ENCODE measurements at places on chromosomes 11 and 22.
A peak's percentile ranks its signal among the peaks of the same experiment; 100 is the strongest.

GRCh38 chr11:91230647-91231046 is 994.0 kb upstream of the FAT3 start:
- DNase-seq, result no peak

GRCh38 chr22:50699756-50700386 is 27.2 kb downstream of the SHANK3 start:
- DNase-seq, result peak; percentile 79

DNA sequence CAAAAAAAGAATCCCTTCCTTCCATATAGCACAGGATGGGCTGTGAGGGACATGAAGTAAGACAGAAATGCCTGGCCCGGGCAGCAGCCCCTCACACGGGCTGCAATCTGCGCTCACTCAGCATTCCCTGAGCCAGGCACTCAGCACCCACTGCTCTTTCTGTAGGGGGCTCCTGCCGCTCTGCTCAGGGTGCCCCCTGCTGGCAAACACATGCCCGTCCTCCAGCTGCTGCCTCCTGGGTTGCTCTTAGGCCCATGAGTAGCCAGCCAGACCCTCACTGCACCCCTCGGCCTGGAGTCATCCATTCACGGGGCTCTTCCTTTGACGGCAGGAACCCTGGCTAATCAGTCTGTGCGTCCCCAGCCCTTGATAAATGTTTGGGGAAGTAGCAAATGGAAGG is 6.9 kb downstream of the MCAT start:
- DNase-seq, result peak; percentile 82

GRCh38 chr22:38927033-38927781 is 30.2 kb upstream of the APOBEC3A start:
- peak; percentile 93 for DNase-seq

DNA sequence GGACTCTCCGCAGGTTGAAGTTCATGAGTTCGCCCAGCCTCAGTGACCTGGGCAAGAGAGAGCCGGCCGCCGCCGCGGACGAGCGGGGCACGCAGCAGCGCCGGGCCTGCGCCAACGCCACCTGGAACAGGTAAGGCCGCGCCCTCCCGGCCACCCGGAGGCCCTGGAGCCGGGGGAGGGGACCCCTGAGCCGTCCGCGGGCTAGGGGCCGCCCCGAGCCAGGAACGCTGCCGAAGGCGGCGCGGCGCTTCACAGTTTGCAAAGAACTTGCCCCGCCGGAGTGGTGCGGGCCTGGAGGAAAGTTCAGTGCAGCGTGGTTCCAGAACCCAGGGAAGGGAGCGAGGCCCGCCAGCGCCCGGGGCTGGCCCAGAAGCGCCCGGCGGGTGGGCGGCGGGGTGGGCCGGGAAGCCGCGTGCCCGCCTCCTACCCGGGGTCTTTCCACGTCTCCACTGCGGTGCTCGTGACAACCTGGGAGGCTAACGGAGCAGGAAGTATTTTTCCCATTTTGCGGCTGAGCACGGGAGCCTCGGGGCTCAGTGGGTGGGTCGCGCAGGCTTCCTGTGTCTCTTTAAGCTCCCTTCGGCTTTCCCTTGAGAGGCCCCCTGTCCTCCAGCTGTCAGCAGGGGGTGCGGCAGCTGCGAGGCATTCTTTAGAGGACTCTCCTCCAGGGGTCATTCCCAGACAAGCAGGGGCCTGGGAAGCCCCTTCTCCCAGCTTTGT is 635 bp downstream of the PRR5 start:
- peak; percentile 83 for DNase-seq

GRCh38 chr11:17974246-17974645 is 38.6 kb downstream of the SERGEF start:
- no peak for DNase-seq

DNA sequence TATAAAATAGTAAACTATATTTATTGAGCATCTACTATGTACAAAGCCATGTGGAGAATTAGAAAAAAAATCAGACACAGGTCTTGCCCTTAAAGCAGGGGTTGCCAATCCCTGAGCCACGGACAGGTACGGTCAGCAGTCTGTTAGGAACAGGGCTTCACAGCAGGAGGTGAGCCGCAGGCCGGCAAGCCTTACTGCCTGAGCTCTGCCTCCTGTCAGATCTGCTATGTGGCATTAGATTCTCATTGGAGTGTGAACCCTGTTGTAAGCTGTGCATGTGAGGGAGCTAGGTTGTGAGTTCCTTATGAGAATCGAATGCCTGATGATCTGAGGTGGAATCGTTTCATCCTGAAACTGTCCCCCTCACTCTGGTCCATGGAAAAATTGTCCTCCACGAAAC is 2.1 kb upstream of the RAG2 start:
- peak; percentile 71 for DNase-seq

GRCh38 chr22:29883045-29883774 is at the start of gene MTMR3:
TSS of gene MTMR3 (plus strand) at chr22:29883174. CDS start at chr22:29971060, 87,886 bp downstream.
- DNase-seq, result peak; percentile 99

GRCh38 chr22:27749597-27750225 is 51.8 kb downstream of the MN1 start:
- peak; percentile 82 for DNase-seq

DNA sequence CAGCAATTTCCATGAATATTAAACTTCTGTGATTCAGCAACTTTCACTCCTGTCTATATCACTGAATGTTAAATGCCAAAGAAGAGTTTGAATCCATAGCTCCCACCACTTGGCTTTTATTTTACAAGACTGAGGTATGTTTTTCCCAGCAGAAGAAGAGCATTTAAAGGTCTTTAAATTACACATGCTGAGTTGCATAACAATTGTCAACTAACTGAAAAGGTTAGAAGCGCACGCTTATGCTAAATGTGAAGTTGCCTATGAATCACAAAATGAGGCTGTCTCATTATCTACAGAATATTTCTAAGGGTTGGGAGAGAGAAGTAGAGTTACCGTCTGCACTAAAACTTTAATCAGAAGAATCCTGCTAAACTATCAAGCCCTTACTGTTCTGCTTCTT is 1086.3 kb downstream of the FAM181B start:
- DNase-seq, result no peak

DNA sequence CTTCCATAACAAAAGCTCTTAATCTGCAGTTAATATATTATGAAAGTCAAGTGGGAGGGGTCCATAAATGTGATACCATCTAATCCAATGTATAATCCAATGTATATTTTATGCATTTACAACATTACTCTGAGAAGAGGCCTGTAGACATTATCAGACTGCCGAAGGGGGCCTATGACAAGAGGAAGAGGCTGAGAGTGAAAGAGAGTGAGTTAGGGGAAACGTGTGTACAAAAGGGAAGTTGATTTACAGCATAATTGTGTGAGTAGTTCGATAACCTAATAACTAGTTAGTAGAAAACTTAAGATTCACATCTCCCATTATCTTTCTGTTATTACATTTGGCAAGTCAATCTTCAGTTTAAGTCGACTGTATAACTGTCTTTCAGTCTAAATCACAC is 86.6 kb downstream of the DDX10 start:
- DNase-seq, result no peak

DNA sequence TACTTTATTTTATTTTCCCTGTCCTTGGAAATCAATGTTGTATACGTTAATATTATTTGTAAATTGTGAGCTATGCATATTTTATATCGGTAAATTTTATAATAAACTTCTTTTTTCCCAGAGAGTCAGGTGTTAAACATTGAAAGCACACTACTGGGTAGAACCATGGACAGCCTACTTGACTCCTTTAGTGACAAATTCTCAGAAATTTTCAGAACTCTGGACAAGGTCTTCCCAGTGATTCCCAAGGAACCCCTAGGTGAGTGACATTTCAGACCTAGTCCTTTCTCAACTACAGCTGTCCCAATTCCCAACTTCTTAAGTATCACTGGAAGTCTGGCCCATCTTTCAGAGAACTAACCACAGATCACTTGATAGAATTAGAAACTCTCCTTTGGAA is 107.2 kb downstream of the RCN1 start:
- no peak for DNase-seq

- peak; percentile 16 for DNase-seq
Observed at GRCh38 chr11:61095021-61095420, 7.3 kb upstream of the CD5 start.

- peak; percentile 8 for DNase-seq
Observed at GRCh38 chr11:34860034-34860433, 56.1 kb downstream of the APIP start.

DNA sequence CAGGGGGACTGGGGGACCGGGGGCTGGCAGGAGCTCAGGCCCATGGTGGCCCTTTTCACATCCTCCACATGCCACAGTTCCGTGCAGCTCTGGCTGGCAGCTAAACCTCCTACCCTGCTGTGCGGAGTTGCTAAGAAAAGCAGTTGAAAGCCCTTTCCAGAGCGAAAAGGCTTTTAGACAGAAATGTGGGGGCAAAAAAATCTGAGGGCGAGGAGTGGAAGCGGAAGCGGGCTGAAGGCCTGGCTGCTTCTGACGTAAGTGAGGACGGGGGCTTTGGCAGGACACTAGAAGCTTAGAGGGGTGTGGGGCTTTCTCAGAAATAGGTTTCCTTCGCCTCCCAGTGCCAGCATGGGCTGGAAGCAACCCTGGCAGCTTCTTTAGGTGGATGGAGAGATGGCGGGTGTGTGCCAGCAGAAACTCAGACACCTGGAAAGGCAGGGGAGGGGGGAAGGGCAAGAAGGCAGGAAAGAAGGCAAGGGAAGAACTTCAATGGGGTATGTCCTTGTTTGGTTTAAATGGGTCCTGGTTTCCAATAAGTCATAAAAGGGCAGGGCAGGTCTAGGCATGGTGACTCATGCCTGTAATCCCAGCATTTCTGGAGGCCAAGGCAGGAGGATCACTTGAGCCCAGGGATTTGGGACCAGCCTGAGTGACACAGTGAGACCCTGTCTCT is 11.2 kb upstream of the DGKZ start:
- DNase-seq, result peak; percentile 55

DNA sequence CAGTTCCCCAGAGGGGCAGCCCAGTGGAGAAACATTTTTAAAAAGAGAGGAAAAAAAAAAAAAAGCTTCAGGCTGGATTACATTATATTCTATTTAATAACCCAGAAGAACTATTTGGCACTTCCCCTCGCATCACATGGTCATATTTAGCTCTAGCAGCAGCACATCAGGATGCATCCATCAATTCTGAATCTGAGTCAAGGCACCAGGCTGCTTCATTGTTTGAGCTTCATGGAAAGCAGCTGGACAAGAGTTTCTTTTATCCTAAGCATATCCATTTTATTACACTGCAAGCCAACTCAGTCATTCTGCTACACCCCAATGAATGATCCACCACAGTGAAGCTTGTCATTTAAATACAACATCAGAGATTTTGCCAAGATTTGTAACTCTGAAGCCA is 10.0 kb downstream of the SPTY2D1 start:
- DNase-seq, result no peak

DNA sequence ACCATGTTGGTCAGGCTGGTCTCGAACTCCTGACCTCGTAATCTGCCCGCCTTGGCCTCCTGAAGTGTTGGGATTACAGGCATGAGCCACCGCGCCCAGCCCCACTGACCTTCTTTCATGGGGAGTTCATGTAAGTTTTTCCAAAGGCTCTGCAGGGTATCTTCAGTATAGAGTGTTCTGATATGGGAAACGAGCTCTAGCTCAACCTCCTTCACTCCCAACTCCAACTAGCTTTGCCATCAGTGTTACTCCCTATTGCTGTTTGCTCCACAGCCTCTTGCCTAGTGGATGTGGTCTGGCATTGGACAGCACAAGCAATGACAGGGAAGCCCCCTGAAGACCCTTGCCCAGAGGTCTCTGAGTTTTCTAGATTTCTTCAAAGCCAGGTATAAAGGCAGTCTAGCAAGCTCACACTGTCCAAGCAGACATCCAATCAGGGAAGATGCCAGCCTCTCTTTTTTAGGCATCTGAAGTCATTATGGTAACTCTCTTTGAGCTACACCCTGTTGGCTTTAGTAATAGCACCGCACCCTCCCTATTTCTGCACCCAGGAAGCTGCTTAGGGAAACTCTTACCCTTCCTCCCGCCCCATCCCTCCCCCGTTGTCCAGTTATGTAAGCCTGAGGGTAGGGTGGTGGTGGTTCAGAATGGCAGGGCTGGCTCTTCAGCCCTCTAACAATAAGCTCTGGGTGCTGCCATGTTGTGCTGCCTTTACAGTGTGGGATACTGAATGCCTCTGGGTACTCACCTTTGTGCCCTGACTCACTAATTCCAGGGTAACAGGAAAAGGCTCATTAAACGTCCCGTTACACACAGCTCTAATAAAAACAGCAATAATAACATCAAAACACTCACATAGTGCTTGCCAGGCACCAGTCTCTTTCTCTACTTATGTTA is 41.4 kb upstream of the CLDN5 start:
- no peak for DNase-seq

DNA sequence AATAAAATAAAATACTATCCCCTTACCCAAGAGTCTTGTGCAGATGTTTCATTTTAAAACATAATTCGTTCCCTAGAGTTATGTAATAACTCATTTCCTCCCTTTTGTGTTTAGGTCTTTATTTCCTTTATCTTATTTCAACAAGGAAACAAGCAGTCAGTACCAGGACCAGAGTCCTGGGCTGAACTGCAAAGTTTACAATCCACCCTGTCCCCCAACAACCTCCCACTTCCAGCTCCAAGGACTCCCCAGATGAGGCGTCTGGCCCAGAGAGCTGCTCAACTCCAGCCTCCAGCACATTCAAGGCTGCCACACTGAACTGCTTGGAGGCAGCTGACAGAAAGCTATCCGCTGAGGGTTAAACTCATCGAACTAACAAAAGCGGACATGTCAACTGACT is 4.5 kb downstream of the POLDIP3 start:
- no peak for DNase-seq

DNA sequence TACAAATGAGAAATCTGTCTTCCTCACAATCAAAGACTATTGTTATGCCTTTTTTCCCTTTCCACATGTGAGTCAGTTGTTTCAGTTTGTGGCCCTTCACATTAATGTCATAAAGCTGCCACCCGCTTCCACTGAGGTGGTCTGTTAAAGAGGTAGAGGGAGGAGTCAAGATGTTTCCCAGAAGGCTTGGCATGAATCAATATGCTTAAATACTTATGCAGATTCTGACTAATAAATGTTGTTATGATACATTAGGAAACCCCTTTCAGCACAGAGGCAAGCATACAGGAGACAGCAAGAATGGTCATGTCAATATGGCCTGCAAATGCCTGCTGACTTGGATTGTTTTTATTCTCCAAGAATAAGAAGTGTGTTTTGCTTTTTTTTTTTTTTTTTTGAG is 6.5 kb downstream of the RTN3 start:
- DNase-seq, result no peak

DNA sequence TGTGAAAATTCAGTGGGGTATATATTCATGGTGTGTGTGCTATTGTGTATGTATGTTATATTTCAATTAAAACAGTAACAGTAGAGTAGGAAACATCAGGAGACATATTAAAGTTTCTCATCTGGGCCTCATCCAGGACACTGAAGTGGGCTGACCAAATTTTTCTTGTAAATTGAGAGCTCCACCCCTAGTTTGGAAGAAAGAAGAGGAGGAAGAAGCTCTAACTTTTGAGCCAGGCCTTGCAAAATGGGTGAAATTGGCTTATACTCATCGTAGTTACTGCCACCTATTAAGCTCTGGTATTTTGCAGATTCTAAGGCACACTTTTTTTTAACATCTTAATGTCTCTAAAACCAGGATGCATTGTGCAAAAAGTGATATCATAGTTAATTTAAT is 33.7 kb downstream of the TSPAN18 start:
- DNase-seq, result peak; percentile 8

All from endodermal cell (in vitro differentiated cells).